ENCODE measurements at places on chromosomes 3 and 15. TPM values are rescaled to one million over a fixed set of nuclear protein-coding genes. Genes with fewer than 3 reads are reported as not detected.

Gene C2CD4A
- 1.2 TPM for total RNA-seq

Gene CTXN2
- total RNA-seq, result not detected

Gene SST
- total RNA-seq, result not detected

Gene DUOX2
- not detected for total RNA-seq

Gene GPR156
- 0.10 TPM for total RNA-seq

Gene RASGRP1
- total RNA-seq, result 0.76 TPM

Gene EPHB3
- total RNA-seq, result not detected
